NCI-H2081 (cell line): ENCODE measurements at places on chromosomes 4 and X.

DNA sequence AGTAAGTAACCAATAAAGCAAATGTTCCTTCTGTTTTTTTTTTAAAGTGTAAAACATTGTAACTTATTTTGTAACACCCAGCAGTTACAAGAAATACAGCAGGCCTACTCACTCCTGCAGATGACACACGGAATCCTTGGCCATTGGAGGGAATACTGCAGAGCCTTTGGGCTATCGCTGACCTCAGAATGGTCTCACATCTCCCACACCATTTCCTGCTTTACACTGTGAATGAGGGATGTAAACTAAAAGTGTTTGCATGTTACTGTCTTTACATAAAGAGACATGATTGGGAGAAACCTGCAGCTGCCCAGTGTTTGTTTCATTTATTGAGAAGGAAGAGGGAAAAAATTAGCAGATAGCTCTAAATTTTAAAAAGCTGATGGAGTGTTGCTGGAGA lies 64.1 kb downstream of the USP46 start:
- DNase-seq: peak; percentile 43

DNA sequence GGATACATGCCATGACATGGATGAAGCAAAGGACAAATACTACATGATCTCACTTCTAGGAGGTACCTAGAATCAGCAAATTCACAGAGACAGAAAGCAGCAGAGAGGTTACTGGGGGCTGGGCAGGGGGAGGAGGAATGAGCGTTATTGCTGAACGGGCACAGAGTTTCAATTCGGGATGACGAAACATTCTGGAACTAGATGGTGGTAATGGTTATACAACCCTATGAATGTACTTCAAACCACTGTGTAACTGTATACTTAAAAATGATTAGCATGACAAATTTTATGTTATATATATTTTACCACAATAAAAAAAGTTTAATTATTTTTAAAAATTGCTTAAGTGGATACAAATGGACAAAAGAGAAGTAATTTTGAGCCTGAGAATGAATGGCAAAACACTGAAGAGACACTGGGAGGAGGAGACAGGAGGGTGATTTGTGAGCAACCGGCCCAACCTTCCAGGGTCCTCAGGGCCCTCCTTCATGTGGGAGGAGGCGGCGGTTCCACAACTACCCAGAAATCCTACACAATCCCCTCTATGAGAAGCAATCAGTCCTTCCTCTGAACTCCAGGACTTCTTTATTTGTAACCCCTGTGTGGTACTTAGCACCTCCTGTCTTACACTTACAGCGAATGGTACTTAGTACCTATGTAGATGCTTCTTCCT lies 14.1 kb downstream of the ACSL1 start:
- no peak for DNase-seq

GRCh38 chrX:121975671-121976070 lies 928.3 kb downstream of the GLUD2 start:
- DNase-seq: no peak

DNA sequence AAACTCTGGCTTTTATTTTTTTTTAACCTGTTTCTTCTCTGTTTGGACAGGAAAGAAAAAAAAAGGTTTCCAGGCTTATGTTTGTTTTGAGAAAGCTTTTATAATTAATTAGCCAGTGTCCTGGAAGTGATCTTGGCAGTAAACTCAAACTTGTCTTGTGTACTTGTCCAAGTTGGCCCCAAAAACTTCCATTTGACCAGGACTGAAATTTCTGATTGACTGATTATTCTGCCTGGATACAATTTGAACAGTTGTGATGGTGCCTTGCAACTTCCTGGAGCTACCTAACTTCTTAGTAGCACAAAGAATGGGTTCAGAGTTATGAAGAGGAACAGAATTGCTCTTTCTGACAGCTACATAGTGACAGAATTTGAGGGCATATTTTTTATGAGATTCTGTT lies 62.0 kb downstream of the SLC4A4 start:
- no peak for DNase-seq

- no peak for DNase-seq
Measured at GRCh38 chr4:56220261-56220660, 167.0 kb downstream of the AASDH start.

DNA sequence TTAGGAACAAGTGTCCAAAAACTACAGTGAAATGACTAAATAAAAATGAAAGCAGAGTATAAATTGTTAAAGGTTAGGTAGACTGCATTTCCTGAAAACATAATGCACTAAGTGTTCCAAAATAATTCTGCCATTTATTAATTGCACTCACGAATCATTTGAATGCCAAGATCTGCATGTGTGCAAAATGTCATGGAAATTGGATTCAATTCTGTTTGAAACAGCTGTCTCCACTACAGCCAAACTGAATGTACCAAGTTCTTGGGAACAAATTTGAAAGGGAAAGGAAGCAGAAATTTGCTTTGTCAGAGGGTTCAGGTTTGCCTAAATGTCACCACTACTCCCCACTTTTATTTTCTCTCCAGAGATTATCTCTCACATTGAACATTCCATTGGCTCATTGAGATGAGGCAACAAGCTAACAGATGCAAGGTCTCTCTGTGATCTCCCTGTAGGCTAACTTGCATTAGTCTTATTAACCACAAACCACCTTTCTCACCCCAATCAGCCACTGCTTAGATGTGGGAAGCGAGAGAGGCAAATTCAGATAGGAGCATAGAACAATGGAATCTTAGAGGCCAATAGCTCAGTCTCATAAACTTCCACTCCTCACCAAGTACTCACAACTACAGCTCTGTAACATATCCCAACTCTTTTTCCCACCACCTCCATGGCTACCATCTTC lies 226.6 kb downstream of the KDR start:
- DNase-seq: no peak

GRCh38 chrX:17697191-17697590 lies 40.1 kb upstream of the SCML1 start:
- DNase-seq: no peak

DNA sequence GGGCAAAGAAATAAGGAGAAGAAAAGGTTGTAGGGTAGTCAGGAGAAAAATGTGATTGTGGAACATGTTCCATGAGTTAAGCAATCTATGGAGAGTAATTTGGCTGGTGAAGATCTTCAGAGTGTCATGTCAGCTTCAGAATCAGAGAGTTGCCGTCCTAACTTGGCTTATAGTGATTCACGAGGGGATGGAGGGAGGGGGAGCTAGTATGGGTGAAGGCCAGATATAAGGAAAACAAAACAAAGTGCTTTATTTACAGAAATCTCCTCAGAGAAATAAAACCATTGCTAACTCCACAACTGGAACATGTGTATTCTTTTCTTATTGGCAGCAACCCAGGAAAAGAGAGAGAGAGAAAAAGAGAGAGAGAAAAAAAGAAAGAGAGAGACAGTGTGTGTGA lies 256.5 kb upstream of the NRK start:
- no peak for DNase-seq

GRCh38 chr4:148171596-148171995 lies 270.6 kb downstream of the NR3C2 start:
- DNase-seq: no peak

- DNase-seq: peak; percentile 72
Measured at GRCh38 chrX:137565921-137566745, at the start of gene ZIC3. Gene ZIC3, plus strand, starts transcription at chrX:137566127. Its CDS starts 565 bp downstream, at chrX:137566692.

DNA sequence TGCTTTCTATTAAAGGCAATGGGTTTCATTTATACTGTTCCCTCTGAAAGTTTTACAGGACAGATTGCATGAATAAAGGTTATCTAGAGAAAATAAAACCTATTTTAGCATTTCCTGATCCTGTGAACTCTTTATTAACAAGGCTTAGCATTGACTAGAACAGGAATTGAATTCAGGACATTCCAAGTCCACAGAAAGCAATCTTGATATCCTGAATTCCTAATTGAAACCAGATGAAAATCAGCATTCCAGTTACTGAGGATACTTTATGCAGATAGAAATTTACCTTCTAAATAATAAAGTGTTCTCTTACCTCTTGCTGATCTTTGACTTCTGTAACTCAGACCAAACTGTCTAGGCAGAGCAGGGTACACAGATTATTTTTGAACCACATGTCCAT lies 151.4 kb downstream of the ZNF518B start:
- DNase-seq: no peak

GRCh38 chr4:123471655-123472369 lies 75.2 kb downstream of the SPRY1 start:
- no peak for DNase-seq

DNA sequence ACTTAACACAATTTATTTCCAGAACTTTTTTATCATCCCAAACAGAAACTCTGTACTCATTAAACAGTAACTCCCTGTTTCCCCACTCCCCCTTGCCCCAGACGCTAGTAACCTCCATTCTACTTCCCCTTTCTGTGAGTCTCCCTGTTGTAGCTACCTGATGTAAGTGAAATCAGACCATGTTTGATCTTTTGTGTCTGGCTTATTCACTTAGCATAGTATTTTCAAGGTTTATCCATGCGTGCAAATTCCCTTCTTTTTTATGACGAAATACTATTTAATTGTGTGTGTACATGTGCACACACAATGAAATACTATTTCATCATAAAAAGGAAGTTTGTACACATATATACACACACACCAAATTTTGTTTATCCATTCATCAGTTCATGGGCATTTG lies 5.2 kb downstream of the PKD2 start:
- no peak for DNase-seq
